NCI-H2171 treated with DMSO at 0.1 percent for 48 hours (cell line): ENCODE measurements at places on chromosomes 2 and 18.
A peak's percentile ranks its signal among the peaks of the same experiment; 100 is the strongest.

GRCh38 chr2:215479536-215480240, 43.8 kb upstream of the FN1 start:
- DNase-seq, result no peak

- no peak for DNase-seq
Observed at GRCh38 chr2:65465124-65465523, 32.7 kb upstream of the SPRED2 start.

- DNase-seq, result no peak
Observed at GRCh38 chr2:18585526-18585925, 3.8 kb downstream of the NT5C1B start.

GRCh38 chr18:57023275-57023882, 123.5 kb upstream of the BOD1L2 start:
- no peak for DNase-seq

- no peak for DNase-seq
Observed at GRCh38 chr18:25453556-25454269, 101.7 kb upstream of the ZNF521 start.

DNA sequence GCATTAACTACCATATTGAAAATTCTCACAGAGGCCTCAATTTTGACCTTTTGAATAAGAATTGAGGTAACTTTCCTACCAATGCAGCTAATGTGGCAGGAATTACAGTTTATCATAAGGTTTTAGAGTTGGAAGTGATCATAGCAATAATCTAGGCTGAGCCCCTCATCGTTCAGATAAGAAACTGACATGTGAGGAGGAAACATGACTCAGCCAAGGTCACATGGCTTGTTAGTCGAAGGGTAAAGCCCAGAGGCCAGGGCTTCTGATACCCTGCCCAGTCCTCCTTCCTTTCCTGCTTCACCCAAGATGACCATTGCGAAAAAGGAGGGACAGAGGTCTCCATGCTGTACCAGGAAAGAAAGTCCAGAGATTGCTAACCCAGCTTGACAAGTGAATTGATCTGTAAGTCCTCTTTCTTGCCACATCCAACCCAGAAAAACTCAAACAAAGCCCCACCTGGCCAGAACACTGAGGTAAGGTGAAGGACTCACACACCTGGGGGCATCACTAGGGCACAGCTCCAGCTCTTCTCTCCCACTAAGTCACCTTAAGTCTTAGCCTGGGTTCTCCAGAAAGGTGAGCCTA, 174.8 kb downstream of the EN1 start:
- no peak for DNase-seq

DNA sequence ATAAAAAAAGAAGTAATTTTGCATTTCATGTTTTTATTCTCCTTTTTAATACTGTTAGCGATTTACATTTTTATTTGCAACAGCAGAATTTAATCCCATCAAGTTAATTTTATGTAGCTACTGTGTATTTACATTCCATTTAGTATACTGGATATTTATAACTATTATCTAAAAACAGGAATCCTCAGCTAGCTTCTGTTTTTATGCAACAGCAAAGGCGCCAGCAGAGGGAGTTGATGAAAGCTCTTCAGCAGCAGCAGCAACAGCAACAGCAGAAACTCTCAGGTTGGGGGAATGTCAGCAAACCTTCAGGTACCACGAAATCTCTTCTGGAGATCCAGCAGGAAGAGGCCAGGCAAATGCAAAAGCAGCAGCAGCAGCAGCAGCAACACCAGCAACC, 26.2 kb upstream of the SNORC start:
- no peak for DNase-seq

- DNase-seq, result no peak
Observed at GRCh38 chr2:220152281-220152935, 525.0 kb downstream of the SLC4A3 start.

GRCh38 chr18:60895181-60895580, 438.0 kb upstream of the CDH20 start:
- no peak for DNase-seq

GRCh38 chr2:36068086-36068485, 287.5 kb upstream of the CRIM1 start:
- DNase-seq, result peak; percentile 74

GRCh38 chr2:75288760-75289159, 89.4 kb upstream of the TACR1 start:
- no peak for DNase-seq

GRCh38 chr2:28586867-28587266, 91.0 kb downstream of the PLB1 start:
- no peak for DNase-seq

DNA sequence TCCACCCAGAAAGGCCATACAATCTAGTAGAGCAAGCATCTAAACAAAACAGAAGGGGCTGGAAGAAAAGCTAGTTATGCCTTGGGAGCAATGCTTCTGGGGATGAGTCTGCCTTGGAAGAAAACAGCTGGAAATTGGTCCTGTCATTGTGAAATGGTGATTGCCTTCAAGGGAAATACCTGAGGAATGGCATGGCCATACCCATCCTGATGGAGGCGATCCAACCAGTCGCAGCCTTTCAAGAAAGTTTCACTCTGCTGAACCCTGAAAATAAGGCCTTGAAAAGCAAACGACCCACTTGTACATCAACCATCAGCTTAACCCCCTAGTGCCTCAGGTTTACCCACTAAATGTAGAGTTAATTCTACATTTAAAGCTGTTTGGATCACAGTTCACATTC, 72.6 kb upstream of the PID1 start:
- DNase-seq, result no peak

GRCh38 chr2:191645032-191645431, 32.9 kb upstream of the NABP1 start:
- DNase-seq, result no peak

- no peak for DNase-seq
Observed at GRCh38 chr2:230053753-230054478, 14.8 kb downstream of the SLC16A14 start.

- no peak for DNase-seq
Observed at GRCh38 chr2:205759257-205759656, 77.0 kb downstream of the NRP2 start.

DNA sequence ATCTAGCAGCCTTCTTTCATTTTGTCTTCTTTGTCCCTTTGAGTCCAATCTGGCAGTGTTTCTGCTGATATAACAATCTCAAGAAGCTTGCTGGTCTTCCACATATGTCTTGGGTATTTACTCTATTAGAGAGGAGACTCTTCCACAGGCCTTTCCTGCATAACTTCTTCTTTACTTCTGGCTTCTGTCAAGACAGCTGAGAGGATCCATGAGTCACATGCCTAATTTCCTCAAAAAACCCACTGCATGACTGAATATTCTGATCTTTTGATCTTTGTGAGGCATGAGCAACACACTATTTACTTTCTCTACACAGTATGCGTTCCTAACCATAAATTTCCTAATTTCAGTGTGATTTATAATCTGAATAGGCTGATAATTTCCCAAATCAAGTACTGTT, 5.1 kb upstream of the DCC start:
- no peak for DNase-seq

- DNase-seq, result no peak
Observed at GRCh38 chr2:120465701-120465988, 119.7 kb downstream of the INHBB start.

DNA sequence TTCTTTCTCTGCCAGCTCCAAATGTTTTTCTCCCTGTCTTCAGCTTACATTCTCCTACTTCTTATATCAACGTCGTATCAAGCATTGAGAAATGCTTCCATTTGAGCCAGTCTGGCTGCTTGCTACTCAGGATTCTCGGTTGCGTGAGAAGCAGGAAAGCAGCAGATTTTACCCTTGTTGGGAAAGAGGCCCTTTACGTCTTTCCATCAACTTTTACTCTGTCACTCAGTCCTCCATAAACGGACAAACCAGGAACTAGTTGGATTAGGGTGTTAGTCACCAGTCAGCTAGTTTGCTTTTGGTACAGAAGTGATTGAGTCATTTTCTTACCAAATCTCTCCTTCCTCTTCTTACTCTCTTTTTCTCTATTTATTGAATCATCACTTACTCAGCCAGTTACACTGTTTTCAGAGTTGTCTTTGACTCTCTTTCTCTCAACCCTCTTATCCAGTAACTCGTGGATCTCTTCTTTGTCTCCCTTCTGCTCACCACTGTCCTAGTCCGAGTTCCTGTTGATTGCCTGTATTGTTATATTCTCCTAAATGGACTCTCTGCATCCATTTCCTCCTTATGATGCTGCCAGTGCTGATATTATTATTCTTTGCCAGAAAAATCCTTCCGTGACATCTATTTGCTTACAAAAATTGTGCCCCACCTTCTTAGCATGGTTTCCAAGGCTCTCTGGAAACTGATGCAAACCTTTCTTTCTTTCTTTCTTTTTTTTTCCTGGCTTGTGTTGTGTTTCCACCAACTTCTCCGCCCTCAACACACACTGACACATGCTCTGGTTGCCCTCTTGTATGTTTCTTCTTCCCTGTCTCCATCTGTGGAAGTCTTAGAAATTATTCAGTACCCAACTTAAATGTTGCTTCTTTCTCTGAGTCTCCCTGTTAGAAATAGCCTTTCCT, 61.5 kb downstream of the VRK2 start:
- no peak for DNase-seq
